ENCODE measurements at places on chromosomes 13 and 19. TPM values are rescaled to one million over a fixed set of nuclear protein-coding genes. Genes with fewer than 3 reads are reported as not detected.

DNA sequence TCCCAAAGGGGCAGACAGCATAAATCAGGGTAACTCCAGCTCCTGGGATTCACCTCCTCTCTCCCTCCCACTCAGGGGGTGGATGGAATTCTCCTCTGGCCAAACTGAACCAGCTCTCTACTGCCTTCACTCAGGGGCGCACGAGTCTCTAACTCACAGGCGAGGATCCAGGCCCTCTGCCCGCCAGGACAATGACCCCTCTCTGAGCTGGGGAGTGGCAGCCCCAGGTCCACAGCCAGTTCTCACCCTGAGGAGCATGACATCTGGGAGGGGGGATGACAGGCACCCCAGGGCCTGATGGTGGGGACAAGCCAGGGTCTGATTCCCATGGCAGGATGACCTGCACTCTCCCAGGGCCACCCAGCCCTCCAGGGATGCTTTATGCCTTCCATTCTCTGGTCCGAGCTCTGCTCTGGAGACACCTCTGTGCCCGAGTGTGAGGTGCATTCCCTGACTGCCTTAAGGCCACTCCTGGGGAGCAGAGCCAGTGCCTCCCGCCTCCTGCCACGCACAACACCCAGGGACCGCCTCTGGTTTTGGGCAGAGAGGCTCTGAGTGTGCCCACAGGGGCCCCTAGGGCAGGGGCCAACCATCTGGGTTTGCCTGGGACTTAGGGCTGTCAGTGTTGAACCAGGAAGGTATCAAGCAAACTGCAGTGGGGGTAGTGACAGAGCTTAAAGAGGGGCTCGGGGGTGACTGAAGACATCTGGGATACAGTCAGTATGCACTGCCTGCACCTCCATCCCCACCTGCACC is 66.2 kb downstream of the GNG7 start:
- no peak overlapping the region for H3K27ac ChIP-seq
- no peaks in the 10 kb centered on the region for H3K27me3 ChIP-seq
- peaks cover 8% of the 10 kb centered on the region for H3K4me1 ChIP-seq
- H3K4me3 ChIP-seq: no peak overlapping the region
- H3K36me3 ChIP-seq: no peaks in the 10 kb centered on the region
- DNase-seq: no peak

DNA sequence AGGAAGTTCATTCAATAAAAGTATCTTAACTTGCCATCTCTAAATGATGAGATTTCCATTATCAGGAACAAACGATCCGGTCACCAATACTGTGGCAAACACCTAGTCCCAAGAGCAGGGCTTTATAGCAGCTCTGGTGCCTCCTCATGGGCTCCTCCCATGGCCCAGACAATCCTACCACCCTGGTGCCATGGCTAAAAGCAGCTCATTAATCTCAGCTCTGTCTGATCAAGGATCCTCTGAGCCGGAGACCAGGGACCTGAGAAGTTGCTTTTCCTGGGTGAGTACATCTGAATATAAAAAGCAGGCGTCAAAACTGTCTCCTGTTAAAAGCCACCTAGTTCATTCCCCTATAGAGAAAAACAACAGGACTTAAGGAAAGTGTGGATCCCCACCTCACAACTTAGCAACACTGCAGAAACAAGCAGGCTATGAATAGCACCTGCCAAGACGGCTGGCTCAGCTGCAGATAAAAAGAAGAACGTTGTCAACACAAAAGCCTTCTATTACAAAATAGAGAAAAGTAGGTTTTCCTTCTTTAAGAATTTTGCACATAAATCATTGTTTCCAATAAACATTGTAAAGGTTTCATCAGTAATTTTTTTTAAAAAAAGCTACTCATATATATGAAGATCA is 30.3 kb downstream of the TSHZ3 start:
- no peak for DNase-seq
- no peaks in the 10 kb centered on the region for H3K36me3 ChIP-seq
- H3K4me1 ChIP-seq: peaks cover 5% of the 10 kb centered on the region
- H3K27me3 ChIP-seq: no peaks in the 10 kb centered on the region
- H3K4me3 ChIP-seq: no peak overlapping the region

GRCh38 chr13:58879114-58879513 is 1247.6 kb downstream of the PCDH17 start:
- no peak for DNase-seq
- no peaks in the 10 kb centered on the region for H3K4me1 ChIP-seq
- H3K27me3 ChIP-seq: no peaks in the 10 kb centered on the region
- H3K27ac ChIP-seq: no peak overlapping the region
- H3K4me3 ChIP-seq: no peak overlapping the region

DNA sequence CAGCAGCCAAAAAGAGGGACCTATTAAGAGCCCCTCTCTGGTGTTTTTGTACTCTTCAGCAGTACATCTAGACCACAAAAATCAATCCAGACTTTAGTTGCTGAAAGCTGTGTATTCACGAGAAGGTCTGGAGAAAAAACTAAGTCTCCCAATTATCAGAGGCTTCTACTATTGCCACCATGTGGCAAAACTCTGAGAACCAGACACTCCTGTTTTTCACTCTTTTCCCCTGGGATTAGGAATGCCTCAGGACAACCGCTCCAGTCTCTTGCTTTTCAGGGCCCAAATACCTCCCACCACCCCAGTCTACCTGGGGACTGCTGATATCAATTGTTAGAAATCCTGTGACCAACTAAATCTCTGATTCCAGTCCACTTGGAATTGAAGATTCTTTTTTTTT is 30.1 kb upstream of the OBI1 start:
- H3K36me3 ChIP-seq: no peaks in the 10 kb centered on the region
- no peak overlapping the region for H3K27ac ChIP-seq
- no peaks in the 10 kb centered on the region for H3K4me1 ChIP-seq

GRCh38 chr13:113819731-113820715 is 43.9 kb downstream of the GAS6 start:
- H3K36me3 ChIP-seq: peaks cover 5% of the 10 kb centered on the region
- no peak overlapping the region for H3K4me3 ChIP-seq
- H3K4me1 ChIP-seq: peaks cover 14% of the 10 kb centered on the region
- no peak for DNase-seq
- peaks cover 6% of the 10 kb centered on the region for H3K27me3 ChIP-seq
- no peak overlapping the region for H3K27ac ChIP-seq

DNA sequence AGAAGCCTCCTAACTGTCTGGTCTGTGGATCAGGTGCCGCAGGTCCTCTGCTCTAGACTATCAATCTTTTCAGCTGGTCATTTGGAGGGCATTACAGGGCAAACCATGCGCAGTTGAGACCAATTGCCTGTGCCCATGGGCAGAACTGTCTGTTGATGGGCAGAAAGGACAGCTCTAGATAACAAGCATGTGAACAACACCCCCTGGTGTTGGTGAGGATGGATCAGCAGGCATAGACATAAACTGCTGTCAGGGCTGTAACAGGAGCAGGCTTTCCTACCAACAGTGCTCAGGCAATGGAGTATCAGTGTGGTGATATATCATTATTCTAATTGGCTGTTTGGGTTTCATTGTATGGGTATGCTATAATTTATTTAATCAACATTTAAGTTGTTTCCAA is 104.7 kb upstream of the KL start:
- no peaks in the 10 kb centered on the region for H3K4me1 ChIP-seq
- H3K36me3 ChIP-seq: no peaks in the 10 kb centered on the region
- no peak overlapping the region for H3K27ac ChIP-seq
- peaks cover 5% of the 10 kb centered on the region for H3K27me3 ChIP-seq

DNA sequence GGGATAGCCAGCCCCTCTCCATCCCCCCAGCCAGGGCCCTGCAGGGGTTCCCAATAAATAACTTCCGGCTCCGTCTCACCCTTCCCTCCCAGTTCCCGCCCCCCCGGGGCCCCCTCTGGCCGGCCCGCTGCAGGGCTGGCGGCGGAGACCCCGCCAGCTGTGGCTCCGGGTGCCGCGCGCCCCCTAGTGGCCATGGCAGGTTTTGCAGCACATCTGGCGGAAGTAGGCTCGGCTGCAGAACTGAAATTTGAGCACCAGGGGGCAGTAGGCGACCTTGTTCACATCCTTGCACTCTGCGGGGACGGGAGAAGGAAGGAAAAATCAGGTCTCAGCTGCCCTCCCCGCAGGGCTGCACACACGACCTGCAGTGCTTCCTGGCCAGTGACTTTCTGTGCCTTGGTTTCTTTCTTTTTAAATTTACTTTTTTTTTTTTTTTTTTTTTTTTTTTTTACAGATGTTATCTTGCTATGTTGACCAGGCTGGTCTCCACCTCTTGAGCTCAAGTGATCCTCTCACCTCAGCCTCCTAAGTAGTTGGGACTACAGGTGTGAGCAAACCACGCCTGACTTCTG is 3.6 kb upstream of the MYO1F start:
- no peak overlapping the region for H3K27ac ChIP-seq
- no peaks in the 10 kb centered on the region for H3K27me3 ChIP-seq
- peaks cover 22% of the 10 kb centered on the region for H3K4me1 ChIP-seq
- H3K36me3 ChIP-seq: no peaks in the 10 kb centered on the region
- H3K4me3 ChIP-seq: no peak overlapping the region
- DNase-seq: peak; percentile 80

DNA sequence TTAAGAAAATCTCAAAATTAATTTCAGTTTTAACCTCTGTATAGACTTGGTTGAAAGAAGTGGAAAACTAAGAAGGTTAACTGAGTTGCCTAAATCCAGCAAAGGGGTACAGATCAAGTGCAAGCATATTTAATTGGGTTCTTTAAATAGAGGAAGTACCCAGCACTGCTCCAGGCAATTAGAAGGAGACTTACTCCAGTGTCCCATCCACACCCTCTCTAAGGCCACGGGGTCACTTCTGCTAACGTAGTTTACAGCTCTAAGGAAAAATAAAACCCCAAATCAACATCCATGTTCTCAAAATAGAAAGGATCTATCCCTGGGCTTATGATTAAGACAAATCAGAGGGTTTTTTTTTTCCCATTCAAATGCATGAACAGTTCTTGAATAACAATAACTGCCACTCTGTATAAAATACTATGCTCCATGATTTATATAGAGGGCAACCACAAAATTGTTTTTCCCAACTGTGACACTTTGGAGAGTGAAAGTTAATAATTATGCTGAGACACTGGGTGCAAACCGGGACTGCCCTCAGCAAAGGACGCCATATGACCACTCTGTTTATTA is 4.6 kb downstream of the FRY start:
- no peaks in the 10 kb centered on the region for H3K36me3 ChIP-seq
- no peak for DNase-seq
- H3K4me3 ChIP-seq: peak overlapping the region; percentile 42
- H3K4me1 ChIP-seq: peaks cover 20% of the 10 kb centered on the region

DNA sequence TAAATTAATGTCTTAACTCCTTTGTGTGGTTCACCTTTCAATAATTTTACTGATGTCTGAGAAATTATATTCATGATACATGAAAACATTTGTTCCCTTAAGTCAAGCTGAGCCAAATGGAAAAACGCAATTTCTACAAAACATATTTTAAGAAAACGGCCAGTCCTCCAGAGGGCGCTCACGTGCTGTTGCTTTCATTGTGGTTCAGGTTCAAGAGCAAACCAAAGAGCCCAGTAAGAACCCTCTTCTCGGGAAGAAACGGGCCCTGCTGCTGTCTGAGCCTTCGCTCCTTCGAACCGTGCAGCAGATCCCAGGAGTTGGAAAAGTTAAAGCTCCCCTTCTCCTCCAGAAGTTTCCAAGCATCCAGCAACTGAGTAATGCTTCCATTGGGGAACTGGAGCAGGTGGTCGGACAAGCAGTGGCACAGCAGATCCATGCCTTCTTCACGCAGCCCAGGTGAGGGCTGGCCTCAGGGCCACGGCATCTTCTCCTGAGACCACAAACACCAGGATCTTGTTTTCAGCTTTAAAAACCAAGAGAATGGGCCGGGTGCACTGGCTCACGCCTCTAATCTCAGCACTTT is 4.3 kb downstream of the FAAP24 start:
- DNase-seq: no peak
- no peak overlapping the region for H3K27ac ChIP-seq
- H3K4me3 ChIP-seq: no peak overlapping the region

DNA sequence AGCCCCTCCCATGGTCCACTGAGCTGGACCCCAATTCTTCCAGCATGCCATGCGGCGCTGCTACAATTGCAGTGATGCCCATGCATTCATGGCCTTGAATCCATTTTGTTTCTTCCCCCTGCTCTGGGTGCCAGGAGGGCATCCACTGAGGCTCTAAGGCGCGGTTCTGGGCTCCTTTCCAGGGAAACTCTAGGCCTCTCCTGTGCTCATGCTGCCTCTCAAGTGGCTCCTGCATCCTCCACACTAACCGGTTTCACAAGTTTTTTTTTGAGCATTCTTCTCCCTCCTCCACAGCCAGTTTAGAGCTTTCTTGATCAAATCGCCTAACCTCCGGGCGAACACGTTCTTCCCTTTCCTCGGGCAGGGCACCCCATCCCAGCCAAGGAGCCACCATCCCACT is 69.1 kb upstream of the FLT1 start:
- H3K36me3 ChIP-seq: no peaks in the 10 kb centered on the region
- H3K4me3 ChIP-seq: no peak overlapping the region
- H3K4me1 ChIP-seq: no peaks in the 10 kb centered on the region
- no peak overlapping the region for H3K27ac ChIP-seq
- H3K27me3 ChIP-seq: peaks cover 11% of the 10 kb centered on the region
- no peak for DNase-seq

DNA sequence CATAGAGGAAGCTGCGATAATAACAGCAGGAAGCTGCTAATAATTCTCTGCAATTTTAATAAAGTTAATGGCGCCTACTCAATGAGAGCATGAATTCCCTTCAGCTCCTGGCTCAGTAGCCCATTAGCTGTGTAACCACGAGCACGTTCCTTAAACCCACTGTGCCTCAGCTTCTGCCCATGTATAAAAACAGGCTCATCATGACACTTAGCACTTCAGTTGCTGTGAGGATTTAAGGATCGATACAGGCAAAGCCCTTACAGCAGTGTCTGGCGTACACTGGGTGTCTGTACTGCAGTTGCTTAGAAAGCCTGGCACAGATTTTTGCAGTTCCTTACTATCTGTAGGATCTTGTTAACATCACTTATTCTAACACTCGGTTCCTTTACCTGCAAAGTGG is 673.4 kb upstream of the ARGLU1 start:
- no peak overlapping the region for H3K27ac ChIP-seq
- DNase-seq: no peak
- no peaks in the 10 kb centered on the region for H3K27me3 ChIP-seq
- no peaks in the 10 kb centered on the region for H3K36me3 ChIP-seq
- no peaks in the 10 kb centered on the region for H3K4me1 ChIP-seq

- no peak overlapping the region for H3K4me3 ChIP-seq
- H3K36me3 ChIP-seq: no peaks in the 10 kb centered on the region
- peak; percentile 87 for DNase-seq
- H3K27me3 ChIP-seq: no peaks in the 10 kb centered on the region
- H3K27ac ChIP-seq: no peak overlapping the region
Observed at GRCh38 chr19:47230054-47230920, 712 bp downstream of the BBC3 start.

GRCh38 chr19:29449371-29449770 is 76.4 kb upstream of the VSTM2B start:
- H3K36me3 ChIP-seq: no peaks in the 10 kb centered on the region
- no peaks in the 10 kb centered on the region for H3K4me1 ChIP-seq
- peaks cover 2% of the 10 kb centered on the region for H3K27me3 ChIP-seq
- DNase-seq: no peak
- no peak overlapping the region for H3K4me3 ChIP-seq

- H3K27ac ChIP-seq: no peak overlapping the region
- H3K27me3 ChIP-seq: no peaks in the 10 kb centered on the region
- H3K36me3 ChIP-seq: no peaks in the 10 kb centered on the region
- peaks cover 6% of the 10 kb centered on the region for H3K4me1 ChIP-seq
- H3K4me3 ChIP-seq: no peak overlapping the region
Observed at GRCh38 chr19:55486971-55487923, 989 bp upstream of the SSC5D start.

Gene HSH2D
- total RNA-seq: 188 TPM

Gene ZNF471
- total RNA-seq: 0.20 TPM

Gene GATAD2A
- total RNA-seq: 224 TPM

Gene TTC9B
- not detected for total RNA-seq

Gene P2RY11
- 35.6 TPM for total RNA-seq

Gene CD79A
- total RNA-seq: 0.93 TPM

Gene ZNF136
- total RNA-seq: 20.9 TPM
